ENCODE measurements at places on chromosomes 11 and 22.
A peak's percentile ranks its signal among the peaks of the same experiment; 100 is the strongest.

GRCh38 chr11:68988491-68988890, 7.7 kb upstream of the MRGPRD start:
- DNase-seq, result no peak

DNA sequence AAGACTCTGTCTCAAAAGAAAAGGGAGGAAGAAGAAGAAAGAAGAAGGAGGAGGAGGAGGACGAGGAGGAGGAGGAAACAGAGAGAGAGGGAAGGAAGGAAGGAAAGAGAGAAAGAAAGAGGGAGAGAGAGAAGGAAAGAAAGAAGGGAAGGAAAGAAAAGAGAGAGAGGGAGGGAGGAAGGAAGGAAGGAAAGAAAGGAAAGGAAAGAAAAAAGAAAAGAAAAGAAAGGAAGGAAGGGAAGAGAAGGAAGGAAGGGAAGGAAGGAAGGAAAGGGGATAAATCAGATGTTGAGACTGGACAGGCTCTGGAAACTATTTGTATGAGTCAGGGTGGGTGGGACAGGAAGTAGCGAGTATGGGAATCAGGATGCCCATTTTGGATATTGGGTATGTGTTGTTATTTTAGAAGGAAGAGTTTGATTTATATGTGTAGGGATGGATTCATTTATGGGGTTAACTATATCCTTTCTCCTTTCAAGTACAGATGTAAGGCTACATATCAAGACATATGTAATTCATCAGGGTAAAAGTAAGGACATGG, 6.0 kb upstream of the RPL3 start:
- no peak for DNase-seq

DNA sequence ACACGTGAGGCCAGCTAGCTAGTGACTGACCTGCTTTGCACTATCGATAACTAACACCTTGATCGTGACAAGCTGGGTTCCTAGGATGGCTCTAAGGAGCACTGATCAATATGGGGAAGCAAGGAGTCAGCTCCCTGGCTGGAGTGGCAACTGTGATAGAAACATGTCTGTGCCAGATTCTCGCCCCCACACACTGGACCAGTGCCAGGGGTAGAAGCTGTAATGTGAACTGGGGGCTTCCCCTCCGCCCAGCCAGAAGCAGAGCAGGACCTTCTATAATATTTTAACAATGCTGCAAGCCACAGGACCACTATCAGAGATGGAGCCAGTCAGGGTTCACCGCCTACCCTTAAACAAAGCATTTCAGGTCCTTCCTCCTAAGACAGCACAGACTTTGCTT, 96.5 kb downstream of the DSCAML1 start:
- no peak for DNase-seq

- no peak for DNase-seq
Measured at GRCh38 chr11:2367266-2368160, 9.6 kb upstream of the CD81 start.

DNA sequence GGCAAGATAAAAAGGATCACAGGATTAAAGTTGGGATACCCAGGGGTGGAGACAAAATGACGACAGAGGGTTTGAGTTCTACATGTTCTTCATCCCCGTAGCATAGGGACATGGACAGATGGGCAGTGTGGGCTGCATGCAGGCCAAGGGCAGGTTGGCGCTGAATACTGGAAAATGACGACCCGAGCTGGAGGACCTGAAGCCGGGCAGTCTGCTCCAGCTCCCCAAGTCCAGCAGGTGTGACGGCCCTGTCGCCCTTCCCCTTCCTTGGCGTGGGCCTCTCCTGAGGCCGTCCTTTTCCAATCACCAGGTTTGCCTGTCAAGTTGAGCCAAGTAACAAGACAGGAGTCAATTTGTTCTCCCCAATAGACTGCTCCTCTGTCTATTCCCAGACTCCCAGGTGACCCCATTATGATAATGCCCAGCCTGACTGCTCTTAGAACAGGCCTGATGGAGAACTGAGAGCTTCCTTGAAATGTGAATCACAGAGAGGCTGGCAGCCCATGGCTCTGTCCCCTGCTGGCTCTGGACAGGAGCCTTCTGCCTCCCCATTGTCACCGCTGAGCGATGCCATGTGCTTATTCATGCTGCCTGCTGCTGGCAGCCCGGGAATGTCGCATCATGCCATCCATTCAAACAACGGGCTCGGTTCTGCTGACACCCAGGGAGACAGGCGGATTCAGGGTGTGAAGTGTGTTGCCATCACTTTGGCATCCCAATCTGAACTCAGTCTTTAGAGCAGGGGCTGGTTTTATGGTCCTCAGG, 392.1 kb downstream of the NTM start:
- peak; percentile 68 for DNase-seq

GRCh38 chr22:47386812-47387510, 624.5 kb downstream of the TBC1D22A start:
- no peak for DNase-seq

DNA sequence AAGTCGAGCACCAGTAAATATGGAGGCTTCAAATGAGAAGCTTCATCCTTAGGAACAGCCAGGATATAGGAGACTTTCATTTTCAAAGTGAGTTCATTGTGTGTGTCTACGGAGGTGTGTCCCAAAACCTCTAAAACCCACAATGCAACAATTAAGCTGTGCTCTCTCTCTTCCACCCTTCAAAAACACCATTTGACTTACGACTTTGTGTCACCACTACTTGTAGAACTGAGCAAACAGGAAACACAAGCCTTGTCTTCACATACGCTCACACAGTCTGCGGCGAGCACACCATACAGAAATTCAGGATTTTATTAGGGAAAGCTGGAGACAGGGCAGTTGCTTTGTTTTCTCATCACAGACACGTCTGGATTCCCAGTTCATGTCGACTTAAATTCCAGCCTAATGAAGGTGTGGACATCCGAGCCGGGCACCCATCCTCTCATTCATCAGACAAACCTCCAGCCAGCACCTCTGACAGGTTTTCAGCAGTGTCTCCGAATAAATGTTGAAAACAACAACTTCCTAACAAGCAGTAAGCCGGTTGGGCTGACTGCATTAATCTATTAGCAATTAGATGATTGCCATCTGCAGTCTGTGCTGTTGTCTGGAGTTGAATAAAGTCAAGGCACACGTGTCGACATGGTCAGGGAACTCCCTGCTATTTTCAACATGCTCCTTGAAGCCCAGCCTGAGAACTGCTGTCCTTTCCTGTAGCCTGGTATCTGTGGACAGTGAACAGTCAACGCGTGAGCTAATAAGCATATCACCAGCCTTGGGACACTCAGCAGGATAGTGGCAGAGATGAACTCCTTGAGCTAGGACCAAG, 1411.1 kb downstream of the BRD1 start:
- DNase-seq, result no peak

- no peak for DNase-seq
Measured at GRCh38 chr22:29124777-29125442, 52.1 kb downstream of the KREMEN1 start.

- no peak for DNase-seq
Measured at GRCh38 chr11:69461272-69461962, 20.0 kb upstream of the LINC01488 start.

DNA sequence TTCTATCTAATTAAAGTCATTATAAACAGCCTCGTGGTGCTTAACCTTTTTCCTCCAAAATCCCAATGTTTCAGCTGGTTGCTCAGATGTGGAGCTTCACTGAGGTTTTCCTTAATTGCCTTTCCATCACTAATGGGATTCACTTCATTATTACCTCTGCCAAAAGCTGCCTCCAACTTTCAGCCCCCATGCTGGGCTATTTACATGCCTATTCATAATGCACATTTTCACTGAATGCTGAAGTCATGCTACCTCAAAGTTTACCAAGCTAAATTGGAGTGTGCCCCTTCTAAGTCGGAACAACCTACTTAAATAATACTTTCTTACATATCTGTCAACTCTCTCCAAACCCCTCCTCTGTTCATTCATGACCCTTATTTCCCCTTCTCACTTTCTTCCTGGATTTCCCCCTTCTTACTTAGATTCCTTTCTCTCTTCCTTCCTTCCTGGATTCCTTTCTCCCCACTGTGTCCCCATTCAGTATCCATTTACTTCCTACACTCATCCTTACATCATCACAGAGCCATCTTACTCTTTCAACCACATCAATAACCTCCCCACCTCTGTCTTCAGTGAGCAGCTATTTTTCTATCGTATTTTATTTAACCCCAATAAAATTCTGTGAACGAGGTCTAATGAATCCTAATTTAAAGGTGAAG, 887.3 kb upstream of the TENM4 start:
- DNase-seq, result no peak

GRCh38 chr22:25199731-25200520, at the start of gene CRYBB3:
Gene CRYBB3 (plus strand): TSS chr22:25199858. CDS start chr22:25201397, 1,539 bp downstream.
- DNase-seq, result no peak

- no peak for DNase-seq
Measured at GRCh38 chr11:83818349-83818748, 532.2 kb upstream of the CCDC90B start.

DNA sequence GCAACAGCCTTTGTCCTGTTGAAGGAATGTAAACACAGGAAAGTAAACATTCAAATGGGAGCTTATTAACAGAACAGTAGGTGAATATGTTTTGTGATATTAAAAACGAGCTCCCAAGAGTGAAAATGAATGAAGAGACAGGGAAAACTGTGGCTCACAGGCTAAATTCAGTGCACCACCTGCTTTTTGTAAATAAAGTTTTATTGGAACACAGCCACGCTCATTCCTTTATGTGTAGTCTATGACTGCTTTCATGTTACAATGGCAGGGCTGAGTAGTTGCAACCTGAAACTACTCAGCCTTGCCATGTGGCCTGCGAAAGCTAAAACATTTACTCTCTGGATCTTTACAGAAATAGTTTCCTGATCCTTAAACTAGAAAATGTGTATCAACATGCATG, 136.9 kb downstream of the MYO18B start:
- DNase-seq, result no peak

- DNase-seq, result no peak
Measured at GRCh38 chr11:27372164-27372563, 9.1 kb upstream of the CCDC34 start.

DNA sequence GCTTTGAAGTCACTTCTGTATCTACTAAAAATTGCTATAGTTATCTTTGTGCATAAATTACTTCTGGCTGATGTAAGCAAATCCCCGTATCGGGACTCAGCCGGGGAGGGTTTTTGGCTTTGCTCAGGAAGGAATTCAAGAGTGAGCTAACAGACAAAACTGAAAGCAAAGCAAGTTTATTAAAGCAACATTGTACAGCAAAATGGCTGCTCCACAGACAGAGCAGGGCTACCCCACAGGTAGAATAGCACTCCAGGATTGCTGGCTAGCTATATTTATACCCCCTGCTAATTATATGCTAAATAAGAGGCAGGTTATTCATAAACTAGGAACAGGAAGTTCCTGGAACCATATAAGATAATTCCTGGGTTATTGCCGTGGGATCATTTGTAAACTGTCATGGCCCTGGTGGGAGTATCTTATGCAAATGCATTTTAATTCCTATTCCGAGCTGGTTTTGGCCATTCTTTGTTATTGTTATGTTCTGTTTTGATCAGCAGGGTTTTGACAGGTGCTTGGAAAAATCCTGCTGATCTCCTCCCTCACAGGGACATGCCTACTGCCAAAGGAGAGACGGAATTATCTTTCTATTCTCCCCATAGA, 15.2 kb downstream of the MIF start:
- DNase-seq, result no peak

- DNase-seq, result no peak
Measured at GRCh38 chr11:132859306-132859705, 673.0 kb downstream of the OPCML start.

- peak; percentile 33 for DNase-seq
Measured at GRCh38 chr11:122309262-122309925, 193.4 kb upstream of the BLID start.

Measured in anterior cingulate cortex (tissue), 58 donors.